ENCODE measurements at places on chromosomes 7 and 10.
A peak's percentile ranks its signal among the peaks of the same experiment; 100 is the strongest.

DNA sequence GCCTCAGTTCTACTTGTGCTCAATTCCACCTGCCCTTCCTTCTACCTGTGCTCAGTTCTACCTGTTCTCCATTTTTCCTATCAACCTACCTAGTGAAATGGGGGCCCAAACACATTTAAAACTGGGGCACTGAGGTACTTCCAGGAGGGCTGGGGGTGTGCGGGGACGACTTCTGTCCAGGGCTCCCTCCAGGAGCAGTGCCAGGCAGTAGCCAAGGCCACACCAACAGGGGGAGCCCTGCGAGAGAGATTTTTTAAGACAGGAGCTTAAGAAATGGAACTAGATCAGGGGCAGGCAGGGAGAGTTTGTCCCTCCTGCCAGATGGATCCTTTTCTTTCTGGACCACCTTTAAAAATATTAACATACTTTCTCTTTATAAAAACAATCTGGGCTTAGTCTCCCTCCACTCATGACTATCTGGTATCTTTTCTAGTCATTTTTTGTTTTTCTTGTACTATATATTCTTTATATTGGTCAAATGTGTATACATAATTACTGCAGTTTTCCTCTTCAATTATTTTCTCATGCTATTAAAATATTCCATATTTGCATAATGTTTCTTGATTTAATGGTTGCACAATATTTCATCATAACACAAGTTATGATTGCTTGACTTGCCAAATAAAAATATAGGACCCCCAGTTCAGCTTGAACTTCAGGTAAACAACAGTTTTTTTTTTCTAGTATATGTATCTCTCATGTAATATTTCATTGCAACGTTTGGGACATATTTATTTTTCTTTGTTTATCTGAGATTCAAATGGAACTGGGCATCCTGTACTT is 47.3 kb upstream of the INSYN2A start:
- DNase-seq, result peak; percentile 4

DNA sequence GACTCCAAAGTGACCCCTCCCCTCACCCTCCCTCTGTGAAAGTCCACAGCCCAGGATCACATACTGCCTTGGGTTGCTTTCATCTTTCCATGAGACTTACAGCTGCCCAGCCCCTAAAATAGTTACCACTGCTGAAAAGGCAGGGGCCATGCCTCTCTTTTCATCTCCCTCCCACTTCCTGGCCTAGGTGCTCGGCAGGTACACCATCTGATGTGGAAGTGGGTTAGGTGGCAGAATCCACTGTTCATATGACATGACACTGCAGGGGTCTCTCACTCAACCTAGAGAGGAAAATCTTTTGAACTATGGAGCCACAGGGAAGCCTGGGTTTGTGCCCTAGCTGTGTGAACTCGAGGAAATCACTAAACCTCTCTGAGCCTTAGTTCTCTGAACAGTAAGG is 38.8 kb upstream of the ADO start:
- no peak for DNase-seq

DNA sequence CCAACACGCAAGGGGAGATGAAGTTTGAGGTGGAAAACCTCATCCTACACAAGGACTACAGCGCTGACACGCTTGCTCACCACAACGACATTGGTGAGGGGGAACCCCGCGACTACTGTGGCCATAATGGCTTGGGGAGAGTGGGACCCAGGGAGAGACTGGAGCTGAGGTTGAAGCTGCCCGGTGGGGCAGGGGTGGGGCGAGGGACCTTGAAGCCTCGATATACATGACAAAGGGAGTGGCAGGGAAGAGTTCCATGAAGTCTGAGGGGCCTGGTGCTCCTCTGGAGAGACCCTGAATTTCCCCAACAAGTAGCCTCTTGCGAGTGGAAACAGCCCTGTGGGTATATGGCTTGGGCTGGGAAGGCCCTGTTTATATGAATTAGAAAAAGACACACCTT is 3.1 kb downstream of the PLAU start:
- no peak for DNase-seq

DNA sequence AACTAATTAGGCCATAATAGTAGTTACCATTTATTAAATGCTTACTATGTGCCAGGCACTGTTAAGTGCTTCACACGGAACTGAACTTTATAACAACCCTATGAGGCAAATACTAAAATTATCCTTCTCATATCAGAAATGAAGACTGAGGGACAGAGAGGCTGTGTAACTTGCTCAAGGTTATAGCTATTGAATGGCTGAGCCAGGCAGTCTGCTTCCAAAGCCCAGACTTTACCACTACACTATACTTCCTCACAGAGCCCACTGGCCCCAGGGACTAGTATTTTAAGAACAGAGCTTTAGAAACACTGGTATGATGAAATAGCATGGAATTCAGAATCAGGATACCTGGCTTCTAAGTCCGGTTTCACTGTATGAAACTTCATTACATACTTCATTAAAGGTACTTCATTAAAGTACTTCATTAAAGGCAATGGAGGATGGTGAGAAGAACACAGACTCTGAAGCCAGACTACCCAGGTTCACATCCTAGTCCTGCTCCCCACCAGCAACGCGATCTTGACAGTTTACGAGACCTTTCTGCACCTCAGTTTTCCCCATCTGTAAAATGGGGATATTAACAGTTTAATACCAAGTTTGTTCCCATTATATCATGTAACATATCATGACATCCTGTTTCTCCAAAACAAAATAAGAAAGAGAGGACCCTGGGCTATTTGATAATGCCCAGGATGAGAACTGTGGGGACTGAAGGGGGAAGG is 19.6 kb downstream of the ANXA11 start:
- DNase-seq, result no peak
